Fibroblast of skin of right quadriceps (primary cell): ENCODE measurements at places on chromosomes 12 and 14.

GRCh38 chr14:83463500-83464098 is 1929.9 kb upstream of the SEL1L start:
- DNase-seq, result peak; percentile 67

- peak; percentile 28 for DNase-seq
These were observed 9.6 kb downstream of the PTPN6 start for GRCh38 chr12:6960593-6961277.

- DNase-seq, result no peak
These were observed 94.0 kb downstream of the NTF3 start for GRCh38 chr12:5525783-5526367.

GRCh38 chr12:52311285-52311648 is 9.9 kb downstream of the KRT83 start:
- no peak for DNase-seq

- no peak for DNase-seq
These were observed 477.5 kb downstream of the RMST start for GRCh38 chr12:97940105-97940504.

GRCh38 chr12:42588524-42589464 is 752 bp downstream of the PRICKLE1 start:
- DNase-seq, result peak; percentile 19

GRCh38 chr14:81831128-81831820 is 297.6 kb upstream of the SEL1L start:
- DNase-seq, result no peak

DNA sequence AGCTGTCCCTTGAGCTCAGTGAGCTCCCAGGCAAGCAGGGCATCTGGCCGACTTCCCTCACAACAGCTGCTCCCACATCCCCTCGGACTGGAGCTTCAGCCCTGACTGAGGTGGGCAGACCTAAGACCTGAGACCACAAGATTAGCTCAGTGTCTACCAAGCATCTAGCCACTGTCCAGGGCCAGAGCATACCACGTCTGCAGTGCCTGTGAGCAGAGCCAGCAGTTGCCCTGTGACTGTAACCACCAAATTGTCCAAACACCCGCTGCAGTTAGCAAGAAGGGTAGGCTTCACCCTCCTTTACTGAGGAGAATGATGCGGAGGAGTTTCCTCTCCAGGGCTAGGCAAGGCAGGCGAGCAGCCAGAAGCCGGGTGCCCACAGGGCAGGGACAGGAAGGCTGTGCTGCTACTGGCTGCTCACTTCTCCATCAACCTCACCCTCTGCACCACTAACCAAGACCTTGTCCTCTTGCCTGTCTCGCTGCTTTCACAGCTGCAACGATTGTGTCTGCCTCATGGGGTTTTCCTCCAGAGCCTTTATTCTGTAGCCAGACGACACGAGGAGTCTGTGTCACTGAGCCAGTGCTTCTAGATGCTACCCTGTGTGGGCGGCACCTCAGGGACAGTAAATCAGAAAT is 53.9 kb downstream of the ANAPC7 start:
- no peak for DNase-seq

GRCh38 chr14:94979891-94980290 is 177.4 kb downstream of the DICER1 start:
- DNase-seq, result no peak

DNA sequence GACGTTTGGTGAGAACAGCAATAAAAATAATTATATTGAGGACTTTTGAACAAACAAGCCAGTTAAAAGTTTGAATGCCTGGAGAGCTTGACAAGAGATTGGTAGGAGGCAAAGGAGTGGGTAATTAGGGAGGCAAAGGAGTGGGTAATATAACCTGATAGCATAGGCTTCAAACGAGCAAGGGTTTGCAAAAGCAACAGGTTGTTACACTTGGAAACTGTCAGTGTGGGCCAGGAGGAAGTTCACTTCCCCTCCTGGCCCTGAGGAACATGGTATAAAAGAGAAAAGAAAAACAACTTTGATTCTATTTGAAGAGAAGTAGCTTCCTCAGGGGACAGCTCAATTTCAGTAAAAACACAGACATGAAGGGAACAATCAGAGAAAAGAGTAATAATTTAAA is 121.7 kb downstream of the CCER1 start:
- no peak for DNase-seq

GRCh38 chr12:124232654-124232987 is 62.3 kb upstream of the RFLNA start:
- no peak for DNase-seq

DNA sequence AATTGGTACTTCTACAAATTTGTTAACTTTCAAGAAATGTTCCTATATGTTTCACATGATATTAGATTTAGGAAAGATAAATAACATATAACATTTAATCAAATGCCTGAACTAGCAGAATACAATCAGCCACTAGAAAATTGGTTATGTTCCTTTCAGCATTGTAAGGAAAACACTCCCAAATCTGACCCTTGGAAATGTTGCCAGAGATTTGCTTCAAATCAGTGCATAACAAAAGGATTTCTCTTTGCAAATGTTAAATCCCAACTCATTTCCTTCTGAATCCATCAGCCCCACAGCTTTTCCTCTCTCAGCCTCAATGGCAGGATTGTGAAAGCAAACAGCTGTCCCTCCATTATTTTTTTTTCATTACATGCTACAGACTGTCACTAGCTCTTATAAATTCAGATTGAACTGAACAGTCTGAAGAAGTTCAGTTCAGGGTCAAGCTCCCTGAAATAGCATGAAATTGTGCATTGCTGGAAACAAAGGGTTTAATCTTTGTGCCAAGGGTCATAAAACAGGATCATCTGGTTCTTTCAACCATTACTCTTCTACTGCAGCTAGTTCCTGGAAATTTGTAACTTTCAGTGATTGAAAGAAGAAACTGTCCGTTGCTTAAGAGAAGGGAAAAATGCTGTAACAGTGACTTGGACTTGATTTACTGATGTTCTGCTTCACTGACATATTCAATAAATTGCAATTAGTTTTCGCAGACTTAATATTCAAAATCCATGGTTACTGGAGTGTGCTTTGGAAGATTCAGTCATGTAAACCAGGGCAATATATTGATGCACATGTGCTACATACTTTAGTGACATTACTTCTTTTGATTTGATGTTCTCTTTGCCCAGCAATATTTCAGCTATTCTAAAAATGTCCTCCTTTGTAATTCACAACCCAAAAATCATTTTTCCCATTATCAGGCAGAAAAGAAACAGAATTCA is 246.4 kb downstream of the RPL10L start:
- no peak for DNase-seq

GRCh38 chr12:57756406-57757341 is 1.8 kb downstream of the MARCHF9 start:
- DNase-seq, result no peak

- peak; percentile 91 for DNase-seq
These were observed 58.1 kb upstream of the PCED1B start for GRCh38 chr12:47021298-47021697.

GRCh38 chr12:111692575-111693210 is 6.8 kb downstream of the ACAD10 start:
- no peak for DNase-seq

DNA sequence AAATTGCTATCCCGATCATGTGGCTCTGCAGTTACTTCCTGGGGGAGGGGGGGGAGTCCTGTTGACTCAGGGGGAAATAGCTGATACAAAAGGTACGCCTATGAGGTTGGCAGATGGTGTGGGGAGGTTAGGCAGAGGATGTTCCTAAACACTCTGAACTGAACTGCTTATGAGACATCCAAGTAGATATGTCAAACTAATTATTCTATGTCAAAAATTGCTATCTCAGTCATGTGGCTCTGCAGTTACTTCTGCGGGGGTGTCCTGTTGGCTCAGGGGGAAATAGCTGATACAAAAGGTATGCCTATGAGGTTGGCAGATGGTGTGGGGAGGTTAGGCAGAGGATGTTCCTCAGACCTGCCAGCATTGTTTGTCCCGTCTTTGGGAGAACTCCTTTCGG is 5.1 kb upstream of the VCPKMT start:
- no peak for DNase-seq

- peak; percentile 64 for DNase-seq
These were observed 20.0 kb downstream of the CIT start for GRCh38 chr12:119857041-119857591.

DNA sequence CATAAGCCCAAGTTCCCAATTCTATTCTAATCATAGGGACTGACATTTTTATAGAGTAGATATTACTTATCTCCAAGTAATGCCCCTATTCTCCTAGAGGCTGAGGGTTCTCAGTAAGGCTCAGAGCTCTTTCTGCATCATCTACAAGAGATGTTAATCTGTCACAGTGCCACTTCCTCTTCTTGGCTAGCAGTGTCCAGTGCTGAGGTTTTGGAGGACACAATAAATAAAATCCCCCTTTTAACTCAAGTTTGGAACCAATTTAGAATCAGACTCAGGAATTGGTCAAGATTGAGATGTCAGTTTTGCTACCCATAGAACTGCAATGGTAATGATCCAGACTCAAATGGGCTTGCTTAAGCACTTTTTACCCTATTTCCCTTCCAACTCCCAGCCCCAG is 154.1 kb upstream of the ARID2 start:
- DNase-seq, result no peak

DNA sequence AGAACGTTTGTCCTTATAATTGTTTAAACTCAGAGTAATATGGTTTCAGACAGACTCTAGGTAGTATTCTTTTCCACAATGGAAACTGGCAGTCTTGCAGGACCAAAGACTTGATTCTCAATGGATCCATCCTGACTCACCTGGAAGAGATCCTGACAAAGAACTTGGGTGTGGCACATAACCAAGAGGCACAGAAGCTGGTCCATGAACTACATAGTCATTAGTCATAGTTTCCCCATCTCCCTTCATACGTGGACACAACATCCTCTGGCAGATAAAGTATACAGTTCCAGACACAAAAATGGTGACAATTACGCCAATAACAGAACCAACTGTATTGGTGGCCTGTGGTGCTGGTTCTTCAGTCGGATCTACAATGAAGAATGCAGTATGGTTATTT is 55.8 kb downstream of the BCL2L14 start:
- no peak for DNase-seq

- no peak for DNase-seq
These were observed 3.1 kb upstream of the GYS2 start for GRCh38 chr12:21607701-21608100.

DNA sequence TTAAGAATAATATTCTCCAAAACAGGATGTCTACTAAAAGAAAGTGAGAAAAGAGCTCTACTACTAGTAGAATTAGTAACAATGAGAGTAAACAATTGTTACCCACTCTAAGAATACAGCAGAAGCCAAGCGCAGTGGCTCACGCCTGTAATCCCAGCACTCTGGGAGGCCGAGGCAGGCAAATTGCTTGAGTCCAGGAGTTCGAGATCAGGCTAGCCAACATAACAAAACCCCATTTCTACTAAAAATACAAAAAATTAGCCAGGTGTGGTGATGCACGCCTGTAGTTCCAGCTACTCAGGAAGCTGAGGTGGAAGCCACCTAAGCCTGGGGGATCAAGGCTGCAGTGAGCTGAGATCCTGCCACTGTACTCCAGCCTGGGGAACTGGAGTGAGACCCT is 4.7 kb downstream of the DNAJC14 start:
- no peak for DNase-seq

- DNase-seq, result no peak
These were observed 215.3 kb downstream of the CHST11 start for GRCh38 chr12:104672096-104672445.

DNA sequence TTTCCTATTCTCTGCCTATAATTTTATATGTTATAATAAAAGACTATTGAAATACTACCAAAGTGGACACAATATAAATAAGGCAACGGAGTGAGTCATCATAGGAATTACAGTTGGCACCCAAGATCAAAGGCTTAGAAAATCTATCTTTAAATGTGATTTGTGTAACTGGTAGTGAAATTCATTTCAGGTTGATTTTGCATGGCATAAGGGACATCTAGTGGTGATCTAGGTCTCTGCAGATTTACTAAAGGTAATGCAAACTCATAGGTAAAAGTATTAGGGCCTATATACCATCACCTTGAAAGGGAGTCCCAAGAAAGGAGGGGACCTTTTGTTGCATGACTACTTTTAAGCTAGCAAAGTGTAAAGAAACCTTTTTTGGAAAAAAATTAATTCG is 527.2 kb downstream of the NRXN3 start:
- peak; percentile 35 for DNase-seq

DNA sequence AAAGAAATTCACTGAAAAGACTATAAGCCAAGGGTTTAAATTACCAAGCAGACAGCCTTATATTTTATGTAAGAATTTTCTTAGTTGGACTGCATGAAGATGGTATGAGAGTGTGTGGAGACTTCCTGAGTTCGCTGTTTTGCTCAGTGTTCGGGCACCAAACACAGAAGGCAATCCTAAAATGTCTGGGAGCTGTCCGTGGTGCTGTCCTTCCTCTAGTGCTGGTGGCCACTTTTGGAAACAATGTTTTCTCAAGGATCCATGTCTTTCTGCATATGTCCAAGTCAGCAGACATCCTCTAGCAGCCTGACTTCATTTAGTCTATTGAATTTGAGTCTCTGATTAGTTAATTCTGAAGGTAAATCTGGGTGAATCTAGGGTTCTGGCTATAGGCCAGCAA is 135.8 kb downstream of the SLC8A3 start:
- peak; percentile 21 for DNase-seq

DNA sequence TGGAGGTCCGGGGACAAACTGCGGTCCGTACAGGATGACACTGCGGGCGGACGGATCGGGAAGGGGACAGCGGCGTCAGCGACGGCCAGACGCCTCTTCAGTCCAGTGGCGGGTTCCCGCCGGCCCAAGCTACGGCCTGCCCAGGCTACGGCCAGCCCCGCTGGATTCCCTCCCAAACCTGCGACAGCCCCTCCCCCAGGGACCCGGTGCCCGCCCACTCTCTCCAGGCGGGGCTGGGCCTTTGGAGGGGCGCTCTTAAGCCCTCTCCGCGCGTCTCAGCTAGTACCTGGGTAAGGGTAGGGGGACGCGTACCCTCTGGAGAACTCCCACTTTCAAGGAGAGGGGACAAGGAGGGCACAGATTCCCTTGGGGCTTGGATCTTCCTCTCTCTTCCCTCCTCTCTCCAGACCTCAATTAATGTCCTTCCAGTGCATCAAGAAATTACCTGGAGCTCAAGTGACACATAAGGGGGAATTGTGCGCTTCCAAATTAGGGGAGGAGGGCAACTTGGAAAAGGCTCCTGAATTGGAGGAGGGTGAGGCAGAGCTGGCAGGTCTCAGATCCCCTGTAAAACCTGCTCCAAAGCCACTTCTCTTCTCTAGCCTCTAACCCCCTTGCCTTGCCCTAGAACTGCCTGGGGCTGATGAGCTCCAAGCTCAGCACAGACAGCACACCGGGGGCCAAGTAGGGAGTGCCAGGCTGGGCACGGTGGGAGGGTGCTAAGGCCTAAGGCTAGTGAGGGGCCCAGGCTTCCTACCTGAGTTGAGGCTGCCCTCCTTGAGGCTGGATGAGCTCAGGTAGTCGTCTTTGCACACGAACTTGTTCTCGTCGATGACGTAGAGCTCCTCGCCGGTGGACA is 3.1 kb downstream of the LHX5 start:
- DNase-seq, result no peak

- peak; percentile 2 for DNase-seq
These were observed 89.2 kb downstream of the NTS start for GRCh38 chr12:85963326-85963725.

DNA sequence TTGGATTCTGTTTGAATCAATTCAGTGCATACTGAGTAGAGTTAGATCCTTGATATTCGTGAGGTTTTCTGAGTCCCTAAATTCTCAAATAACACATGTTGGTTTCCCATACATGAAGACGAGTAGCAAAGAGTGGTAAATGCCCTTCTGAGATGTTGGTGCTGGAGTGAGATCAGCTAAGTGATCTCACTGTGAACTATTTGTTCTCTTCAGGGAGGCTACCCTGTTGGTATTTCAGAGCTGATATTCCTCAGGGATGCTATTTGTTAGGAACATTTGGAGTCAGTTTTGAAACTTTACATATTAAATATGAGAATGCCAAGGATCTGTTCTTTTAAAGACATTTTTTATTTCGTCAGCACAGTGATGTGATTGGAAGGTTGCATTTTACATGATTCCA is 54.7 kb downstream of the SUSD6 start:
- no peak for DNase-seq
